Sigmoid colon (tissue), 7 donors: ENCODE measurements at places on chromosomes 3 and 15. TPM values are rescaled to one million over a fixed set of nuclear protein-coding genes. Genes with fewer than 3 reads are reported as not detected.

GRCh38 chr3:190038050-190038933 is 82.4 kb downstream of the P3H2 start:
- DNase-seq = peak; percentile 71

DNA sequence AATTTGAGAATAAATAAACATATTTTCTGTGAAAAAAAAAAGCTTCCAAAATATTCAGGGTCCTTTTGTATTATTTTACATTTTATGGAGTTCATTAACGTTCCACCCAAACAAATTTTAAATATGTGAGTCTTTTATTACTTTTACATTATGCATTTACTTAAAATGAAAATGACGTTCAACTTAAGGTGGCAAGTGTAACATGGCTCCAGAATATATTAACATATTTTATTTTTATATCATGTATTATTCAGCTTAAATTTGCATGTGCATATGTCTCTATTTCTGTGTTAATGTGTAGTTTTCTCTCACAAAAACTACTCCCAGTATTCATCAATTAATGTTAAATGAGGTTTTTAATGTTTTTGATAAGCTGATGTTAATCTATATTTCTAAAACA is 243.6 kb upstream of the CNTN3 start:
- no peak for DNase-seq

- no peak for DNase-seq
These were observed 36.6 kb downstream of the CD86 start for GRCh38 chr3:122091602-122092295.

- no peak for DNase-seq
These were observed 810.2 kb upstream of the ALCAM start for GRCh38 chr3:104556372-104557078.

GRCh38 chr3:26590919-26591484 is 31.6 kb upstream of the LRRC3B start:
- DNase-seq = no peak

DNA sequence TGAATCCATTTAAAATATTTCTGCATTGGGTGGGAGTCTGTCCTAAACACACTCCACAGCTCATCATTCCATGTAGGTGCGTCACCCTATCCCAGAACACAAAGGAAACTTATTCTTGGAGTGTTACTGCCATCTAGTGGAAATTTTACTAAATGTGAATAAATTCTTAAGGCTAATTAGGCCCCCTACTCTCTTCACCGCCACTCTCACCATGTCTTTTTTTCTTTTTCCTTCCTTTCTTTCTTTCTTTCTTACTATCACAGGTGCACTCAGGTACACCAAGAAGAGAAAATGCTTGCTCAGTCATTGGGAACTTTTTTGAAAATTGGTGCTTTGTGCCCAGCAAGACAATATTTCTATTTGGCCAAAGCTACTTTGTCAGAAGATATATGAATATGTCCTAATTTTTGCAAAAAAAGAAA is 26.4 kb upstream of the ATP8B4 start:
- DNase-seq = no peak

- no peak for DNase-seq
These were observed 26.5 kb downstream of the SLC41A3 start for GRCh38 chr3:126057501-126057819.

DNA sequence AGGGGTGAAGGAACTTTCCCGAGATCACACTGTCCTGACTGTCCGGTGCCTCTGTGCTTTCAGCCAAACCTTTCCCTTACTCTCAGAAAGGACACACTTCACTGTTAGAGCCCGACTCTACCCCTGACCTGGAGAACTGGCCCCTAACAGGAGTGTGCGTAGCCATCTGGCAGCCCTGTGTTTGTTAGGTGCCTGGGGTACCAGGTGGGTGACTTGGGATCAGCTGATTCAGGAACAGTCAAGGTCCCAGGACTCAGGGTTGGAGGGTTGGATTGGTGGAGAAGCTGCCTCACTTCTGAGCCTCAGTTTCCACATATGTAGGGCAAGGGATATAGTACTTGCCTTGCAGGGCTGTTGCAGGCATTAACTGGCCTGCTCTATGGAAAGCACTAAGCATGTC is 98.3 kb upstream of the SLC6A11 start:
- peak; percentile 9 for DNase-seq

DNA sequence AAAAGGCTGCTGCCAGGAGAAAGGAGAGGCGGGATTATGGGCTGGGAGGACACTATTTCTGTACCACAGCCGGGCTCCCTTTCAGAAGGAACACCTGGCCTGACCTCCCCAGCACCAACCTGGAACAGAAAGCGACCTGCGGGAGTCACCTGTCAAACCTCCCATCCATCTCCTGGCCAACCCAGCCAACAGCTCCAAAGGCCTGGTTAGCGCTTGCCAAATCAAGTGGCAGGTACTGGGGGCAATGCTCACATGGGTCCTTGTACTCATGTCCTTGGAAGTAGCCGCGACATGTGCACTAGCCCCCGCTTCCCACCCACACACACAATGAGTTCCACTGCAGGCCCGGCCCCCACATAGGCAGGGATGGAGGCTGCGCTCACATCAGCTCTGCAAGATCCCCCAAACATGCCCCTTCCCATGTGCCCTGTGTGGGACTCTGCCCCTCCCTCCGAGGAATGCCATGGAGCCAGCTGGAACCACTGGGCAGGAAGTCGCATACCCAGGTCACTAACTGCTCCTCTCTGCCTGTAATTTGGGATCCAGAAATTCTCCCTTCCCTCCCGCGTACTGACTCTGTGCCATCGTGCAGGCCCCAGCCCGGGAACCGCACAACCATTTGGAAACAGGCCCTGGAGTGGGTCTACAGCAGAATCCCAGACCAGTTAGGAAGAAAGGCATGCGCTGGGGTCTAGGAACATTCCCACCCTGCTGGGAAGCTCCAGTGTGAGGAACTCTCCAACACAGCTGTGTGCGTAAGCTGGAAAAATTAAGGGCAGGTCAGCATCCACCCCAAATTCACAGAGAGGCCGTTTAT is 98.9 kb downstream of the LRIG1 start:
- peak; percentile 69 for DNase-seq

GRCh38 chr3:179603831-179604230 is 607 bp downstream of the MRPL47 start:
- DNase-seq = no peak

Gene WDR93
- total RNA-seq = not detected

Gene LSAMP
- total RNA-seq = 36.7 TPM

Gene SNURF
- total RNA-seq = 3.3 TPM

Gene DGKG
- total RNA-seq = 10.3 TPM
